ENCODE measurements at places on chromosomes 7 and 10.

- DNase-seq = no peak
These were observed 14.5 kb downstream of the PDGFA start for GRCh38 chr7:505171-505570.

- DNase-seq = no peak
These were observed 560.9 kb downstream of the PTPRN2 start for GRCh38 chr7:158026636-158027265.

GRCh38 chr7:142353147-142354060 is 95.5 kb upstream of the PRSS58 start:
- no peak for DNase-seq

GRCh38 chr7:140310337-140311002 is 87.9 kb downstream of the SLC37A3 start:
- DNase-seq = peak; percentile 13

- DNase-seq = no peak
These were observed 60.2 kb downstream of the SEMA3E start for GRCh38 chr7:83588602-83589240.

DNA sequence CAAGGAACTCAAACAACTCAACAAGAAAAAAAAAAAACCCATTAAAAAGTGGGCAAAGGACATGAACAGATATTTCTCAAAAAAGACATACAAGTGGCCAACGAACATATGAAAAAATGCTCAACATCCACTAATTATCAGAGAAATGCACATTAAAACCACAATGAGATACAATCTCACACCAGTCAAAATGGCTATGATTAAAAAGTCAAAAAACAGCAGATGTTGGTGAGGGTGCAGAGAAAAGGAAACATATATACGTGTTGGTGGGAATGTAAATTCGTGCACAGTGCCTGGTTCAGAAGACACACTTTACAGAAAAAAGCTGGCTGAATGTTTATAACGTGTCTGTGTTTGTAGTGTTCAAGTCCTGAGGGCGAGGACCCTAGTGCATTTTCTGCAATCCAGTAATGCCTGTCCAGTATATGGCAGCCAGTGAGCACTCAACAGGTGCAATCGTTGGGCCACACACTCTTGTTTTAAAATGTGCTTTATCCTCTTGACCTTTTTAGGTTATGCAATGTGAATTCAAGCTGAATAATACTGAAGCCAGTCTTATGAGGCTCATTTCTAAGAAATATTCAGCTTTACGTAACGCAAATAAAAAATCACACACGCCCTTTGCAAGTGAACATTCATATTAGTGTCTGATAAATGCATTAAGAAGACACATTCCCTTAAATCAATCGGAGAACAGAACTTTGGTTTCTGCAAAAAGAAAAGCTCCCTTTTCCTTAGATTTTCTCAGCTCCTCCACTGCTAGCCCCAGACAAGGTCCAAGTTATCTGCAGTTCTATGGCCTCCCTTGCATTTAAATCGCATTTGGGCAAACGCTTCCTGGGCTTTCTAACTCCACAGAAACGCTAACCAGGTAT is 813 bp upstream of the MTURN start:
- no peak for DNase-seq

DNA sequence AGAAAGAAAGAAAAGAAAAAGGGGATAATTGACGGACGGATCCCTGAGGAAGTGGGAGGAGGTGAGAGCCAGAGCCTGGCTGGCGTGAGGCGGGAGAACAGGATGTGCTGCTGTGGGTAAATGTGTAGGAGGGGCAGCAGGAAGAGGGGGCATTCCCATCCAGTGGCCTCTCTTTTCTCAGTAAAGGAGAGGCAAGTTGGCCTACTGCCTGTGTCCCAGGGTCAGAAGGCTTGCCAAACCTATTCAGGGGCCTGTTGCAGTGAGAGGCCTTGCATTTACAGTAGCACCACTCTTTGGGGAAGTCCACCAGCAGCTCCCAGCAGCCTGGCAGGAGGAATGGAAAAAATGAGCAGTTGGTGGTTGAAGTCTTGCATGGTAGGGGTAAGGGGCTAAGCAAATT is 26.6 kb upstream of the ASCC1 start:
- DNase-seq = no peak

GRCh38 chr10:23284674-23285335 is 59.8 kb downstream of the C10orf67 start:
- DNase-seq = no peak

DNA sequence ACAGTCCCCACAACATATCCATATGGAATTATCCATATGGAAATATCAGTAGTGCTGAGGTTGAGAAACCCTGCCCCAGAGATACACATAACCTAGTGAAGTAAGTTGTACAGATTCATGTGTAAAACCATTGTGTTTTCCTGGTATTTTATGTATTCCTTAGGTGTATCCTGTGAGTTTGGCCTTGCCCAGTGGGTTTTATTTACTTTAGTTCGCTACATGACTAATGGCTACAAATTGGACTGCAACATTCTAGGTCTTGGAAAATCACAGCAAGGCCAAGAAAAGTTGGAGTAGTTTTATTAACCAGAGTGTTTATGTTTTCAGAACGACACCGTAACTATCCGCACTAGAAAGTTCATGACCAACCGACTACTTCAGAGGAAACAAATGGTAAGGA is 1.4 kb downstream of the RPS24 start:
- DNase-seq = no peak

GRCh38 chr10:69360485-69361302 is 56.0 kb downstream of the TACR2 start:
- DNase-seq = peak; percentile 87

DNA sequence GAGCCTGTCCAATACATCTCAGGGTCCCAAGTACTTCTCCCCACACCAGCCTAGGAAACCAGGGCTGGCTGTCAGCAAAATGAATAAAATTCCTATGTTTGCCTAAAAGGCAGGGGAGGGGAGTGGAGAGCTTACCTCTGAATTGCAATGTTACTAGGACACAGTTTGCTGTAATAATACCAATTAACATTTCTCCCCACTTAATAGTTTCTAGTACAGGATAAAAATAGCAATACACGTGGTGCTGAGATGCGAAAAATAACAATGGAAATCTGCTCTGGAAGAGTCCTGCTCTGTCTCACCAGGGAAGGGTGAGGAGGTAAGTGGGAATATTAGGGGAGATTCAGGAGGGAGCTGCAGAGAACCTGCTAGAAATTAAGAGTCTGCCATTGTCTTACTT is 112.3 kb downstream of the PLXNA4 start:
- DNase-seq = no peak

DNA sequence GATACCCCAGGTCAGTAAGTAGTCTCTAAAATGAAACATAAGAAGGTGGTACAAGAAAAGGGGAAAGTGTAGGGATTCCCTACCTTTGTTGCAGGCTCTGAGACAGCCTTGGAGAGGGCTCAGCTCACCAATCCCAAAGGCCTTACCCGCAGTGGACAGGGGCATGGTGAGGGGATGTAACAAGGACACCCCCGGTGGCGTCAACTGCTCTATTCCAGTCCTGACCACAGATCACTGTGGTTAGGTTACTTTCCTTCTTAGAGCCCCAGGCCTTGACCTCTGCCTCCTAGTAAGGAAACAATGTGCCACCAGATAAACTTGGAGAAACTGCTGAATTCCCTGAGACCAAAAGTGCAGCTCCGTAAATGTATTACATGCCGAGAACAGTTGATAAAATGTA is 17.5 kb downstream of the PLXNA4 start:
- no peak for DNase-seq

DNA sequence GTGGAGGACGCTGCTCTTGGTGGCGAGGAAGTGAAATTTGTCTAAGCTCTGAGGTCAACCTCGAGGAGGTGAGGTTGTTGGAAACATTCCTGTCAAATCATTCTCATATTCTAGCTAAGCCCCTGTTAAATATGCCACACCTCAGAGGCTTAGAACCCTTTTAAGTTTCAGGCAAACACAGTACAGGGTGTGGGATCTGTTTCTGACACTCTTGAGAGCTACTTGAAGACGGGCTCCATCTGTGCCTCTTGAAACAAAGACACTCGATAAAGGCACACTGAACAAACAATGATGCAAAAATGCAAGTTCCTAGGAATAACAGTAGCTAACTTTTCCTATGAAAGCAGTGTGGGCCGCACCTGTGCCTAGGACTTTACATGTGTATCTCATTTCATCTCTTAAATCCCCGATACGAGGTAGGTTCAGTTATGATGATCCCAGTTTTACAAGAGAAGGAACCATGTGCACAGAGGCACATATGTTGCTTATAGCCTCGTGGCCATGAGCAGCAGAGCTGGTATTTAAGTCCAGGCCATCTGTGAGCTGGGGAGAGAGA is 299.2 kb downstream of the CCDC3 start:
- no peak for DNase-seq

DNA sequence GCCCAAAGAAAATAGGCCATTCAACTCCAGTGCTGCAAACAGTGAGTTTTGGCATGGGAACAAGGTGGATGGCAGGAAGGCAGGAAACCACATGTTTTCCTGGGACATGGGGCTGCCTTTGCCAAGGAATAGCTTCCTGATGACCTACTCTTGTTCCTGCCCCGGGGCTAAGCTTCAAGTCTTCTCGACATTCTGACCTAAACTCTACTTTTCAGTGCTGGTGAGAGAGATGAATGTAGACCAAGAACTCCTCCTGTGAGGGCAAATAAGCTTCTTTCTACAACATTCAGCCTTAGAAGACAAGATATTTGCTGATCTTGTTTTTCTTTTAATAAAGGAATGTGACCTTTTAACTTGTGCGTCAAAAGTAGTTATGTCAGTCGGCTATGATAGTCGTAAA is 199.0 kb downstream of the GPR37 start:
- DNase-seq = peak; percentile 13

DNA sequence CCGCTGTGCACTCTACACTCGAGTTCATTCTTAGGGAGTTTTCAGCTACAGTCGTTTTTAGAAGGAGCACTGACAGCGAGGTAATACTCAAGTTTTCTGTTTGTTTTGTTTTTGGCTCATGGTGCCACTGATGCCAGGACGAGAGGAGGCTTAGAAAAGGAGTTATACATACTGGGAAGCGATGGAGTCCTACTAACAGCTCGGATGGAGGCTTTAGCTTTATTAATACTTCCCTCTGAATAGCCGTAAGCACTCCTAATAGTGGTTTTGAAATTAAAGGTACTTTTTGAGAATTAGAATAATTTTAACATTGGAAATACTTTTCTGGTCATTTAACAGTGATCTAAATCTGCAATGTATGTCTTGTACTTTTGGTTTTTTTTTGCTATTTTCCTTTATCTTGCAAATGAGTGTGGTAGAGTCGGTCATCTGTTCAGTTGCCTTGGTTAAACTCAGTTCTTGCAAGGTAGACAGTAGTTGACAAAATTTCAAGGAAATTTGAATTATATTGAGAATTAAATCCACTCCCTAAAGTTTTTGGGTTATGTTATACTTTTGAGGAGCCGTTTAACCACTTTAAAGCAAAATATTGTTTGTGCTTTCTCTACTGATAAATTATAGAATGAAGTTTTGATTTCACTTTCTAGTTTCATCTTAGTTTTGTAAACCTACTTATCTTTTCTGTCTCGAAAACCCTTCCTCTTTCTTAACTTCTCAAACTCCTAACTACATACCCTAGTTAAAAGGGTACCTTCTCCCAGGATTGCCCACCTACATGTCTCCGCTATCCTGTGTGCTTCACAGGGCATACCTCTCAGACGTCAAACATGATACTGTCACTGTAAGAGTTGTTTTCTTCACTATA is 1.5 kb downstream of the HBP1 start:
- DNase-seq = no peak

GRCh38 chr10:63462442-63462841 is 3.3 kb downstream of the JMJD1C start:
- no peak for DNase-seq

DNA sequence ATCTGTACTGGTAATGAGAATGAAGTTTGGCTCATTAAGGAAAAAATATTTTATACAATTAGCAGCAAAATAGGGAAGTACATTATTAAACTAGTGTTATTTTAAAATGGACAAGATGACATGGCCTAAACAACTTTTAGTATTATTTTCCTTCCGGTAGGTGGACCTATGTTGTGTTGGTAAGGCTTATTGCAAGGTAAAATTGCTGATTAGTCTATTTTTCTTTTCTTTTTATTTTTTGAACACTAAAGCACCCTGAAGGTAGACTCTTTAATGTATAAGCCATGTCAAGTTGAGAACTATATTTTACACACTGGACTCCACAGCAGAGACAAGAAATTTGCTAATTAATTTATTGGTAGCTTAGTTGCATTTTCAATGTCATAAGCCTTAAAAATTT is 239.5 kb upstream of the POT1 start:
- DNase-seq = no peak

DNA sequence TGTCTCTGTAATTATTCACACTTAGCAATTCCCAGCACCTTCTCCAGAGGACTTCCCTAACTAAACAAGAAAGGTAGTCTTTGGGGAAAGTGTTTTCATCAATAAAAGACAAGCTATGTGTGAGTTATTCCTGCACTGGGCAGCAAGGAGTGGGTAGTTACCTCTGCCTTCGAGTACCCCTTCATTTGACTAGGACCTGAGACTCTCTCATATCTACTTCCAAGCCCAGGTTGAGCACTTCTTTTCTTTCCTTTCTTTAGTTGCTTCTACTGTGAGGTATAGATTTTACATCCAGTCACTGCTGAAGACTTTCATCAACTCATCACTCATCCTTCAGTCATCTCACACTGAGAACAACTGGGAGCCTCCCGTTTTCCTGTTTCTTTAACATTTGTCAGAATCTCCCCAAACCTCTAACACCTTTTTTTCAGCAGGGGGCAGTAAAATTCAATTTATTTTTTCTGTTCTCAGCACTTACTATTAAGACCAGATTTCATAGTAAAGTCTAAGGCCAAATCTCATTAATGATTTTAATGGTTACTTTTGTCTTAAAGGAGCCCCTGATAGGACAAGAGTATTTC is 80.1 kb upstream of the PRSS1 start:
- DNase-seq = no peak

- DNase-seq = no peak
These were observed 49.5 kb upstream of the ZNF32 start for GRCh38 chr10:43698156-43698555.

GRCh38 chr10:24434961-24435360 is 226.0 kb downstream of the KIAA1217 start:
- no peak for DNase-seq

DNA sequence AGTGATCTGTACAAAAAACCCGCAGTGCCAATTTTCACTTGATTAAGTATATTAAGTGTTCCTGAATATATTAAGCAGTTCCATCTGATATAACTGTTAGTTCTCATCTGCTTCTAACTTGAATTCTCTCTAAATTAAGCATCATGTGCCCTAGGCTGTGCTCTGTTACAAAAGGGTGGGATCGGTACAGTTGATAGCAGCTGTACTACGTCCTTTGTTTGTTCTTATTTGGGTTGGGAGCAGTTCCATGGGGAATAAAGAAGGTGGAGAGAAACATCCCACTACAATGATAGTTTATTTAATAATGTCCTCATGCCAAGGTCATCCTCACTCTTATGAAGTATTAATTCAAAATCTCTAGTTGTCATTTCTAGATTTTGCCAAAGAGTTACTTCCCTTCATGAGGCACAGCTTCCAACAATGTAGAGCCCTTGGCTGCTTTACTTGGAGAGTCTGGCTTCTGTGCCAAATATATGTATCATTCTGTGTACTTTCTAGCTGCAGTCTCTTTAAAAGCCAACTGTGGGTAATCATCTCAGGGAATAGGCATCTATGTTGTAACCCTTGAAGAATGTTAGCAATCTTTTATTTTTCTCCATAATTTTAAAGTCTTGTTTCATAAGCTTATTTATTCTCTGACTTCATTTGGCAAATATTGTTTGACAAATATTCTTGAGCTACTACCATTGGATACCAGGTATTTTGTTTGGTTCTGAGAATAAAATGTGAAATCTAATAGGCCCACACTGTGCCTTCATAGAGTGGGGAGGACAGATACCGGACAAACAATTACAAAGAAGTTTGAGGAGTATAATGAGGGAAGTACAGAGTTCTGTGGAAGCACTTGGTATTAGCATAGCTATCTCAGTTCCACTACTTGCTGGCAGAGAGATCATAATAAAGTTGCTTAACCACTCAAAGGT is 22.4 kb upstream of the AHR start:
- peak; percentile 95 for DNase-seq

Measured in stromal cell of bone marrow (primary cell).